ENCODE measurements at places on chromosomes 7 and 10.
A peak's percentile ranks its signal among the peaks of the same experiment; 100 is the strongest.

DNA sequence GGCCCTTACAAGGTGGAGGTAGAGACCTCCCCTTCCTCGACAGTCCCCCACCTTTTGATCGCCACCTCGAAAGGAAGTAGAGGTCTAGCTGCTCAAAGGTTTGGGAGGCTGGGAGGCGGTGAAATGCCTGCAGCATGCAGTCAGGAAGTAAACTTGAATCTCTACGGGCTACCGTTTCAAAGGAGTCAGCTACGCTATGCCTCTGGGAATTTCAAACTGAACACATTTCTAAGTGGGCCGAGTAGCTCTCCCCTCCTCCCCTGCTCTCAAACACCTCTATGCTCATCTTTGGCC lies 68.0 kb downstream of the CXCL12 start:
- no peak overlapping the region for H3K4me3 ChIP-seq
- DNase-seq, result no peak
- peaks cover 32% of the 10 kb centered on the region for H3K4me1 ChIP-seq
- peaks cover 22% of the 10 kb centered on the region for H3K27me3 ChIP-seq

GRCh38 chr10:31099664-31100063 lies 68.0 kb upstream of the ZNF438 start:
- no peaks in the 10 kb centered on the region for H3K36me3 ChIP-seq
- H3K4me1 ChIP-seq, result peaks cover 32% of the 10 kb centered on the region
- DNase-seq, result no peak
- H3K27ac ChIP-seq, result no peak overlapping the region
- H3K27me3 ChIP-seq, result peaks cover 12% of the 10 kb centered on the region
- no peak overlapping the region for H3K4me3 ChIP-seq

GRCh38 chr10:22159979-22160378 lies 57.8 kb downstream of the EBLN1 start:
- DNase-seq, result no peak
- no peak overlapping the region for H3K27ac ChIP-seq
- no peak overlapping the region for H3K4me3 ChIP-seq
- no peaks in the 10 kb centered on the region for H3K36me3 ChIP-seq
- peaks cover 9% of the 10 kb centered on the region for H3K27me3 ChIP-seq
- H3K4me1 ChIP-seq, result no peaks in the 10 kb centered on the region

GRCh38 chr7:97580205-97580604 lies 151.7 kb upstream of the TAC1 start:
- H3K4me1 ChIP-seq, result no peaks in the 10 kb centered on the region
- H3K36me3 ChIP-seq, result no peaks in the 10 kb centered on the region
- H3K27me3 ChIP-seq, result no peaks in the 10 kb centered on the region
- no peak overlapping the region for H3K27ac ChIP-seq
- no peak overlapping the region for H3K4me3 ChIP-seq

DNA sequence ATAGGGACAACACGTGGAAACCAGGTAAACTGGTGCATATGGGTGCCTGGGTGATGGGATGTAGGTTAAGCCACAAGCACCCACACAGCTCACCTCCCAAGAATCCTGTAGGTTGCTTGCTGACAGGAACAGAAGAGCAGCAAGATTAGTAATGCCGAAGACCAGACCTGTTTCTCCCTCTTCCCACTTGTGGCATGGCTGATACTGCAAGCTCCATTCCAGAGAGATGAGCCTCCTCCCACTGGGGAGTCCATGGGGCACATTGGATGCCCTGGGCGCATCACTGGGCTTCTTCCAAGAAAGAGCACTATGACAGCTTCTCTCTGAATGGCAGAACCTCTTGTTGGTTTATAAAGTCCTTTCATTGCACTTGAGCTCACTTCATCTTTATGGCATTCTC lies 44.4 kb upstream of the LOXL4 start:
- no peak for DNase-seq
- no peaks in the 10 kb centered on the region for H3K36me3 ChIP-seq
- no peak overlapping the region for H3K27ac ChIP-seq
- peaks cover 15% of the 10 kb centered on the region for H3K27me3 ChIP-seq
- H3K4me1 ChIP-seq, result peaks cover 24% of the 10 kb centered on the region

- H3K27me3 ChIP-seq, result peaks cover 11% of the 10 kb centered on the region
- H3K4me3 ChIP-seq, result no peak overlapping the region
- no peak overlapping the region for H3K27ac ChIP-seq
- DNase-seq, result no peak
- H3K4me1 ChIP-seq, result peaks cover 8% of the 10 kb centered on the region
Measured at GRCh38 chr7:99837649-99838361, 10.0 kb downstream of the CYP3A43 start.

DNA sequence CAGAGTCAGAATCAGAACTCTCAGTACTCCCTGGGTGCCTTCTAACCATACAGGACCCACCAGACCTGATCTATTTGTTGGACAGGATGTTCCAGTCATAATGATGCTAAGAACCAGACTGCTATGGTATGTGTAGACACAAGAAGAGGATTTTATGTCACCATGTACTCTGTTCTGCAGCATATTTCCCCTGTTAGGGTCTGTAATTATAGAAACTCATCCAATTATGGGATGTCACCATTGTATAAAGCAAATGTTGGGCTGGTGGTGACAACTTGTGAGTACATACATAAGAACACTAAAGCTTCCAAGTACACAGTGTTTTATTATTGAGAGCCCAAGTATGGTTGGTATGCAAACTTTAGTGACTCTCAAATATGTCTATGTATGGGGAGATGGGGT lies 67.1 kb upstream of the AGBL3 start:
- peaks cover 5% of the 10 kb centered on the region for H3K4me1 ChIP-seq
- H3K36me3 ChIP-seq, result peaks cover 62% of the 10 kb centered on the region
- H3K27me3 ChIP-seq, result no peaks in the 10 kb centered on the region
- DNase-seq, result no peak
- H3K27ac ChIP-seq, result peak overlapping the region; percentile 54
- H3K4me3 ChIP-seq, result no peak overlapping the region

DNA sequence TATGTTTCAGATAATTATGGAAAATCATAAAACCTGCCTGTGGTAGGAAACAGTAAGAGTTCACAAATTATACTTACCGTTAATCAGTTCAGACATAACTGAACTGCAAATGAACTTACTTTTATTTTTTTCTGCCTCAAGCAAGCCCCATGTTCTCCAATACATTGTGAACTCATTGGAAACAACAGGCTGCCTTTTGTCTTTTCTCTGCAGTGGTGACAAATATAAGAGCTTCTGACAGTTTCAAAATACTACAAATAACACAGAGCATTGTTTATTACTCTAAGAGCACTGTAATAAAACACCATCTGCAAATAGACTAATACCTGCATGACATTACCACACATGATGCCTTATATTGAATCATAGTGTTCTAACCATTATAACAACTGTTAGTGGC lies 94.0 kb upstream of the CDCA7L start:
- H3K4me1 ChIP-seq, result no peaks in the 10 kb centered on the region
- peaks cover 10% of the 10 kb centered on the region for H3K36me3 ChIP-seq
- no peak overlapping the region for H3K4me3 ChIP-seq
- no peak for DNase-seq

DNA sequence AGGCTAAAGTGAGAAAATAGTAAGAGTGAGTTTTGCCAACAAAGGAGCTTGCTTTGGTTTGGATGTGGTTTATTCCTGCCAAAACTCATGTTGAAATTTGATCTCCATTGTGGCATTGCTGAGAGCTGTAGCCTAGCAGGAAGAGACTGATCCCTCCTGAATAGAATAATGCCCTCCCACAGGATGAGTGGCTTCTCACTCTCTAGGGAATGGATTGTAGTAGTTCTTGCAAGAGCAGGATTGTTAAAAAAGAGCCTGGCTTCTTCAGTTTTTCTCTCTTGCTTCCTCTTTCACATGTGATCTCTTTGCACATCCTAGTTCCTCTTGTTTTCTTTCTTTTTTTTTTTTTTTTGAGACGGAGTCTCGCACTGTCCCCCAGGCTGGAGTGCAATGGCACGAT lies 34.4 kb downstream of the ASAH2 start:
- no peak for DNase-seq
- H3K36me3 ChIP-seq, result no peaks in the 10 kb centered on the region
- no peak overlapping the region for H3K4me3 ChIP-seq
- peaks cover 3% of the 10 kb centered on the region for H3K27me3 ChIP-seq

- H3K27ac ChIP-seq, result no peak overlapping the region
- H3K27me3 ChIP-seq, result no peaks in the 10 kb centered on the region
- peaks cover 15% of the 10 kb centered on the region for H3K4me1 ChIP-seq
- H3K4me3 ChIP-seq, result no peak overlapping the region
- H3K36me3 ChIP-seq, result no peaks in the 10 kb centered on the region
- no peak for DNase-seq
Measured at GRCh38 chr7:37349979-37350590, 98.6 kb downstream of the ELMO1 start.

- H3K4me3 ChIP-seq, result no peak overlapping the region
- H3K27me3 ChIP-seq, result peaks cover 9% of the 10 kb centered on the region
- no peak for DNase-seq
- no peaks in the 10 kb centered on the region for H3K36me3 ChIP-seq
- no peak overlapping the region for H3K27ac ChIP-seq
- no peaks in the 10 kb centered on the region for H3K4me1 ChIP-seq
Measured at GRCh38 chr7:131183611-131184119, 144.0 kb upstream of the MKLN1 start.

DNA sequence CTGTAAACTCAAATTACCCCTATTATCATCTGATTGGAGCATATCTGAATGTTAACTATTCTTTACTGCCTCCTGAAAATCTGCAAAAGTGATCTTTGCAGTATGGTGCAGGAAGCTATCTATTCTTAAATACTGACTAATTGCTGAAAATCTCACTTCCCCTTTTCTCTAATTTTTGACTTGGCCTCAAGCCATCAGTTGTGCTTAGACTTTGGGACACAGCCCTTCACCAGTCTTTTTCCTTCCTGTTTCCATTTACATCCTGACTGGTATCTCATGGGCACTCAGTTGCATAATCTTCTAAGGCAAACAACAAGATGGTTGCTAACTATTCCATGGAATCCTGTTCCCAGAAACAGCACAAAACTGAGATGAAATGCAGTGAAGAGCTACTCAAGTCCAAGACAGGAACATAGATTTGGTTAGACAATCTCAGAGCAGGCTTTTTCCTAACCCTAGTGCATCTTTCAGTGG lies 228.5 kb downstream of the SORCS1 start:
- H3K4me3 ChIP-seq, result no peak overlapping the region
- H3K36me3 ChIP-seq, result no peaks in the 10 kb centered on the region
- peaks cover 4% of the 10 kb centered on the region for H3K4me1 ChIP-seq
- no peak overlapping the region for H3K27ac ChIP-seq

Measured in nephron progenitor cell (in vitro differentiated cells).